ENCODE measurements at places on chromosomes 3 and 15. TPM values are rescaled to one million over a fixed set of nuclear protein-coding genes. Genes with fewer than 3 reads are reported as not detected.

ZNF774 gene
- total RNA-seq: 1.1 TPM

FNDC3B gene
- total RNA-seq: 74.1 TPM

PGBD4 gene
- 2.6 TPM for total RNA-seq

CKMT1B gene
- total RNA-seq: not detected

ADGRG7 gene
- total RNA-seq: 1.1 TPM

FETUB gene
- total RNA-seq: not detected

KNG1 gene
- not detected for total RNA-seq

ZWILCH gene
- 15.2 TPM for total RNA-seq

AKAP13 gene
- total RNA-seq: 93.7 TPM

GADL1 gene
- under 0.01 TPM for total RNA-seq

SEMA3G gene
- under 0.01 TPM for total RNA-seq

ALS2CL gene
- total RNA-seq: 1.4 TPM

SLC28A2 gene
- total RNA-seq: not detected

PRR20G gene
- total RNA-seq: not detected

DAZL gene
- not detected for total RNA-seq

GASK1A gene
- 2.2 TPM for total RNA-seq

GOLGB1 gene
- total RNA-seq: 57.1 TPM

SI gene
- not detected for total RNA-seq

CFAP91 gene
- 0.77 TPM for total RNA-seq

GOLGA8Q gene
- total RNA-seq: 2.2 TPM

KBTBD8 gene
- total RNA-seq: 4.0 TPM

TTC23 gene
- total RNA-seq: 22.0 TPM

STAB1 gene
- total RNA-seq: 0.62 TPM

C3orf70 gene
- total RNA-seq: 1.4 TPM

CRABP1 gene
- total RNA-seq: not detected

CEMIP gene
- total RNA-seq: 14.6 TPM

SLC22A13 gene
- 0.22 TPM for total RNA-seq

MYL3 gene
- total RNA-seq: not detected

OR5K1 gene
- not detected for total RNA-seq

SCN11A gene
- under 0.01 TPM for total RNA-seq

ITPR1 gene
- 36.9 TPM for total RNA-seq

AHSG gene
- total RNA-seq: not detected

ATP13A5 gene
- not detected for total RNA-seq

ECE2 gene
- not detected for total RNA-seq

ANKDD1A gene
- total RNA-seq: 3.1 TPM

NMD3 gene
- total RNA-seq: 109 TPM

GOLGA6L7 gene
- total RNA-seq: not detected

MORC1 gene
- total RNA-seq: not detected

GOLGA8H gene
- 0.33 TPM for total RNA-seq

PAQR5 gene
- 1.5 TPM for total RNA-seq

MESP2 gene
- total RNA-seq: 0.75 TPM

KY gene
- total RNA-seq: 1.1 TPM

CSPG5 gene
- under 0.01 TPM for total RNA-seq

EEF1AKMT4 gene
- 1.6 TPM for total RNA-seq

RAB27A gene
- 13.8 TPM for total RNA-seq

GLT8D1 gene
- 129 TPM for total RNA-seq

ARGFX gene
- total RNA-seq: not detected

SV2B gene
- total RNA-seq: under 0.01 TPM

RUVBL1 gene
- total RNA-seq: 61.7 TPM

GOLGA8J gene
- 0.11 TPM for total RNA-seq

COL6A6 gene
- 0.11 TPM for total RNA-seq

C2CD4A gene
- total RNA-seq: 0.12 TPM

CD86 gene
- not detected for total RNA-seq

RASSF1 gene
- 36.9 TPM for total RNA-seq

MYLK gene
- 611 TPM for total RNA-seq

PRR23E gene
- not detected for total RNA-seq
